ENCODE measurements at places on chromosomes 2 and 18. TPM values are rescaled to one million over a fixed set of nuclear protein-coding genes. Genes with fewer than 3 reads are reported as not detected.
A peak's percentile ranks its signal among the peaks of the same experiment; 100 is the strongest.

The IL1RL2 gene
- 1.7 TPM for total RNA-seq

The KCNG2 gene
- total RNA-seq: not detected

GRCh38 chr2:178449700-178450523 is 1.1 kb downstream of the PRKRA start:
- peak; percentile 16 for DNase-seq

The ZNF804A gene
- total RNA-seq: 12.9 TPM

- DNase-seq: no peak
These were observed 167.5 kb downstream of the UPP2 start for GRCh38 chr2:158269143-158269542.

The FNDC4 gene
- total RNA-seq: 7.3 TPM

The DPP4 gene
- 203 TPM for total RNA-seq

- no peak for DNase-seq
These were observed 80.1 kb downstream of the MYCN start for GRCh38 chr2:16020389-16021008.

The BMP10 gene
- not detected for total RNA-seq

- no peak for DNase-seq
These were observed 19.9 kb downstream of the RBMS1 start for GRCh38 chr2:160473468-160474318.

GRCh38 chr2:170717599-170717963 is 2.4 kb downstream of the SP5 start:
- no peak for DNase-seq

The SLC19A3 gene
- total RNA-seq: 1.6 TPM

GRCh38 chr2:201185863-201186262 is 2.9 kb downstream of the CASP10 start:
- DNase-seq: no peak

DNA sequence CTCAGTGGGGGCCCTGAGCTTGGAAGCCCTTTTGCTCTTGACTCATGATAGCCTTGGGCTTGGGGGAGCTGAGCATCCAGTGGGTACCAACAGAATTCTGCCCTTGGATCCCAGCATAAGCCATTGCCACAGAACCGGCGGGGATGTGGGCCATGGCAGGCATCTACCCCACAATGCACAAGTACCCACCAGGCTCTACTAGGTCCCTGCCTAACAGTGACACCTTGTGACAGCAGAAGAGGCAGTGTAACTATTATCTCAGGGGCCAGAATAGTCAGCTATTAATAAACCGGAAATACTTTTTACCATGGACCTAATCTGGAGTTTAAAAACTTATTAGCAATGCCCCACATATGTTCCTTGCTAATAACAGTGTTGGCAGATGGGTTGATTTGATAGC is 397.2 kb downstream of the TMEM182 start:
- no peak for DNase-seq

The MPP4 gene
- total RNA-seq: 4.0 TPM

- no peak for DNase-seq
These were observed 467.6 kb downstream of the PTPRM start for GRCh38 chr18:8034674-8035073.

- no peak for DNase-seq
These were observed 173.9 kb upstream of the CXCR4 start for GRCh38 chr2:136291871-136292270.

The CIB4 gene
- not detected for total RNA-seq

- DNase-seq: no peak
These were observed 33.4 kb upstream of the LPIN2 start for GRCh38 chr18:3046216-3046808.

DNA sequence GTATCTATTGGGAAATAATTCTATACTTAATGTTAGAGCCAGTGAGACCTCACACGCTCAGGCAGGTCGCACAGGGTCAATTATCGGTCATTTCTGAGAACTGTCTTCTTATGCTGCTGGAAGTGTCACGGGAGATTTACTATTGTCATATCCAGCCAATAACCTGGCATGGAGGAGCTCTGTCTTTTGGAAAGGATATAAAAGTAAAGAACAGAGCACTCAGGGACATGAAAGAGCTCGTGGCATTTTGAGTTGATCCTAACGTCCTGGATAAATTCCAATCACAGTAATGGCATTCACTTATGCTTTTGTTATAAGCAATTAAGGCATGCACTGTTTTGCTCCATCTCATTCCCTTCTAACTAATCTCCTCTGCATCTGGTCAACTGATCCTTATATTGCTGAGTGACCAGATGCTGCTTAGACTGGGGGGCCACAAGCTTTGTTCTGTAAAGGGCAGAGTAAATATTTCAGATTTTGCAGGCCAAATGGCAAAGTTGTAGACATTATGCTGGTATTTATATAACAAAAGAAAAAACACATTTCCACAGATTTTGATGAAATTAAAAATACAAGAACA is 453.5 kb upstream of the SMIM21 start:
- no peak for DNase-seq

The EN1 gene
- total RNA-seq: 0.63 TPM

The SLC38A11 gene
- total RNA-seq: not detected

DNA sequence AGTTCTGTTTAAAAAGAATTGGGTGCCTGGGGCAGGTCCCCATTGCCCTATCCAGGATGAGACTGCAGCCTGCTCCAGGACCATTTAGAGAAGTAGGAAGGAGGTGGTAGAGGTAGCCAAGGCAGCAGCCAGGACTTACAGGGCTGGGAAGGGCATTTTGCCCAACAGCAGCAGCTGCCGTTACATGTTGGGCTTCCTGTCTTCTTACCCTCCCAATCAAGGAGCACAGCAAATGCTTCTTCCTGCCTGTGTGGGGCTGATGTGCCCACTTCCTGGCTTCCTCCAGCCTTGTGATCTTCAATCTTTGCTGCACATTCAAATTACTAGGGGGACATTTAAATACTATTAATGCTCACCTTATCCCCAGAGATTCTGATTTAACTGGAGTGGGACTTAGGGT is 112.0 kb downstream of the QPCT start:
- no peak for DNase-seq

The GPR45 gene
- total RNA-seq: not detected

DNA sequence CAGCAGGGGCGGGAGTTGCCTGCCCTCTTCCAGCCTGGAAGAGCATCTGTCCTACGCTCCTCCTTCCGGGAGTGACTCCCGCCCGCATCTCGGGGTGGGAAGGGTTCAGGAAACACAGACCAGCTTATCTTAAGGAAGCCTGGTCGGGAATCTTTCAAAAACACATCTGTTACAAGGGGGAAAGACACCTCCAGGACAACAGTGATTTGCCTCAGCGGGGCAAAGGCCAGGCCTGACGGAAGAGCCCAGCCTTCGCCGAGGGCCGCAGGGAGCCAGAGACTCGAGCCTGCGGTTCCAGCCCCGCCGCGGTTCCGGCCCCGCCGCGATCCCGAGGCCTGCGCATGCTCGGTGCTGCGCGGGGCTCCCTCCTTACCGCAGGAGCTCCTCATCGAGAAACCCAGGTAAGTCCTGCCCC is 38.1 kb upstream of the TGIF1 start:
- peak; percentile 15 for DNase-seq

GRCh38 chr18:49044898-49045297 is 94.1 kb upstream of the SMAD7 start:
- DNase-seq: no peak

GRCh38 chr2:236517251-236518031 is 52.2 kb upstream of the ACKR3 start:
- DNase-seq: no peak

Data from fibroblast of the aortic adventitia (primary cell).